Activated T-cell treated with anti-CD3 and anti-CD28 coated beads, Interleukin-2, amount 50 U/mL, for 1 hour (primary cell): ENCODE measurements at places on chromosomes 1 and 21.
A peak's percentile ranks its signal among the peaks of the same experiment; 100 is the strongest.

DNA sequence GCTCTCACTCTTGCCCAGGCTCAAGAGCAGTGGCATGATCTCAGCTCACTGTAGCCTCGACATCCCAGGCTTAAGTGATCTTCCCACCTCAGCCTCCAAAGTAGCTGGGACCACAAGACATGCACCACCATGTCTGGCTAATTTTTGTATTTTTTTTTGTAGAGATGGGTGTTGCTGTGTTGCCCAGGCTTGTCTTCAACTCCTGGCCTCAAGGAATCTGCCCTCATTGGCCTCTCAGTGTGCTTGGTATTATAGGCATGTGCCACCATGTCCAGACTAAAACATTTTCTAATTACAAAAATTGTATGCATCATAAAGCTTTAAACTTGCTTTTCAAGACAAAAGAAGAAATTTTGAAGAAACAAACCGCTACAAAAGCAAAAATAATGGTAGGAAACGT, 20.1 kb downstream of the CBR1 start:
- no peak for DNase-seq

DNA sequence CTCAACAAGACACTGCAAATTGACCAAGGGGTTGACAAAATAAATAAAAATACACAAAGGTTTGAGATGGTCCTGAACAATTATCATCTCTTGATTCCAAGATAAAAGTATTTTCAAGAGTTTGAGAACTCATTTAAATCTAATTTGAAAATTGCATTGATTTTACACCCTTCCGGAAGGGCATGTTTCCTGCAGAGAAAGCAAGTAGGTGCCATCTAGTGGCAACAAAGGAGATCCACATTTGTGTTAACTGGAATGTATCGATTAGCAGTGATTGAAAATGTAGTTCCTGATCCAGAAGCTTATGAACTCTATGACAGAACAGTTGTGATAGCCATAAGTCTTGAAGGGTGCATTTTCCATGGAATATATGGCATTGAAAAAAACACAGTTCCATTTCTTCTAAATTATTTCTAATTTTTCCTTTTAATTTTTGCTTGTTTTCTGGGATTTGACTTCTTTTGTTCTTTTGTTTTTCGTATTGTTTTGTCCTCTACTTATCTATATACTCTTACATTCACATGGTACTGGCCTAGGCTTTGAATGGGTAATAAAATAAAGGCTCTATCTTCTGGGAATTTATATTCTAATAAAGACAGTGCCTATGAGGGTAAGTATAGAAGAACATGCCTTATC, 143.7 kb downstream of the DNM3 start:
- DNase-seq = no peak

- DNase-seq = no peak
Observed at GRCh38 chr21:34707876-34708325, 39.1 kb downstream of the CLIC6 start.

- DNase-seq = no peak
Observed at GRCh38 chr1:29283804-29284195, 47.5 kb downstream of the PTPRU start.

- no peak for DNase-seq
Observed at GRCh38 chr1:32111789-32112188, 3.9 kb downstream of the KPNA6 start.

GRCh38 chr1:67646145-67647035, 38.6 kb upstream of the GADD45A start:
- DNase-seq = no peak

- DNase-seq = no peak
Observed at GRCh38 chr1:65538086-65538485, 117.6 kb downstream of the LEPR start.

GRCh38 chr1:93142161-93142560, 38.1 kb downstream of the TMED5 start:
- DNase-seq = no peak

- no peak for DNase-seq
Observed at GRCh38 chr1:56964349-56965017, 1.3 kb downstream of the C8B start.

DNA sequence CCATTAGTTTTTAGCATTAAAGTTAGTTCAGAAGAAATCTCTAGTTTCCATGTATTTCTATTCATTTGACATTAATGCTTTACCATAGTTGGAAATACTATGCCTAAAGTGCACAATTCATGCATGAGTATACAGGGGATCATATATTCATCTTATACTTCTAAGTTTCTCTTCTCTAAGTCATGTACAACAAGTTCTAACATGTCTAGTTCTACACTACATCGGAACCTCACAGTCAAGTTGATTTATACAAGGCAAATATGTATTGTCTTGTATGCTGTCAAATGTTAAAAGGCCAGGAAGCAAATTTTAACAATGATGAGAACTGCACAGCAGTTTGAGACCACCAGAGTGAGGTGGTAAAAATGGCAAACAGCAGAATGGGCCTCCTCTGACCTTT, 22.9 kb upstream of the MOB3C start:
- DNase-seq = no peak

GRCh38 chr1:75124510-75124909, 9.7 kb upstream of the LHX8 start:
- DNase-seq = no peak

- DNase-seq = no peak
Observed at GRCh38 chr21:35457097-35457804, 408.1 kb upstream of the RUNX1 start.

GRCh38 chr1:19786988-19787423, 12.7 kb downstream of the TMCO4 start:
- DNase-seq = no peak

- no peak for DNase-seq
Observed at GRCh38 chr1:87682565-87682964, 353.9 kb downstream of the LMO4 start.

DNA sequence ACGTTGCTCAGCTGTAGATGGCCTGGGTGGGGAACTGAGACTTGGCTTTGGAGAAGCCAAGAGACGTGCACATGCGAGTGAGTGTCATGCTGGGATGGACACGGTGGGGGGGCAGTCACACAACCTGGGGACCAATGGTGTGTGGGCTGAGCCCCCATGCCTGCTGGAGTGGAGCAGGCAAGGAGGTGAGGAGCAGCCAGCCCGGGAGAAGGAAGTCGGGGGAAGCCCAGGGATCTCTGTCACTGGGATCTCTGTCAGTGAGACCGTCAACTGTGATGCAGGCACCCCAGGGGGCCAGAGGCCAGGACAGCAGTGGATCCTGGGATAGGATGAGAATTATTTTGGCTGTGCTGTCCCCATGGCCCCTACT, 11.0 kb upstream of the ZNF669 start:
- no peak for DNase-seq

DNA sequence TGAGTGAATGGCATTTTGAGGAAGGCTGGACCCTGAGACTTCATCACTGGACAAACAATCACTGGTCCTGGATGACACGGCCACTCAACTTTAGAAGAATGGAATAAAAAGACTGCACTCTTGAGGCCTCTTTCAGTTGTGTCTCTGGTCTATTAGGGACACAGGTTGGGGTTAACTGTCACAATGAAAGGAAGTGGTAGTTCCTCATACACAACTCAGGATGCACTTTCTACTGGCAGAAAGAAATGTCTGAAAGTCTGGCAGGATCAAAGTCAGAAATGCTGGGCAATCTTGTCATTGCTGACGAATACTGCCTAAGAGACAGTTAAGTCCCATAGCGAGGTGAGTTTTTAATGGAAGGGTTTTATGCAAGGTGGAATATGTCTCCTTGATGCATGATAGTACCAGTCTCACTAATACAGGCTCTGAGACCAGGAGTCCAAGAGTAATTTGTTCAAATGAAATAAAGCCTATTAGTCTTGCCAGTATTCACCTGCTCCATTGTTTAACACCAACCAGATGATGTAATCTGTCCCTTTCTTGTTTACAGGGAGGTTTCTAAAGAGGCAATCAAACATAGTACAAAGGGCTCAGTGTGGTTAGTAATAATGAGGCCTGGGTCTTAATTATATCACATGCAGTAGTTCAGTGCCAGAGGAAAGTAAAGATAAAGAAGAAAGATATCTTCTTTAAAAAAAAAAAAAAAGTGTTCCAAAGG, 11.2 kb upstream of the RRP15 start:
- no peak for DNase-seq

DNA sequence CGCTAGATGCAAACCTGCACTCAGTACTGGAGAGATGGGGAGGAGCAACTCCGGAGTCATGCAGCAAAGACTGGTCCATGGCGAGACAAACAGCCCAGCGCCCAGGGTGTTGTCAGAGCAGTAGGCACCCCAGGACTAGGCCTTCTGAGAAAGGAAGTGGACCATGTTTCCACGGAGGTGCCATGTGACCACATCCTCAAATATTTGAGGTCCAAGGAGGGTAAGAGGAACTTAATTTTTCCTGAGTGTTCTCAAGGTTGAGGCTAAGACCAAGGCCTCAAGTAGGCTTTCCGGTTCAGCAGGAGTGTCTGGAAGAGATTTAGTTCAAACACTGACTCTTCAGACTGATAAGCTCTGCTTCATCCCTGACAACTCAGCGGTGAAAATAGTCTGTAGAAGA, 186.2 kb downstream of the RHOU start:
- DNase-seq = no peak

- DNase-seq = no peak
Observed at GRCh38 chr1:67566803-67567377, 118.1 kb upstream of the GADD45A start.

DNA sequence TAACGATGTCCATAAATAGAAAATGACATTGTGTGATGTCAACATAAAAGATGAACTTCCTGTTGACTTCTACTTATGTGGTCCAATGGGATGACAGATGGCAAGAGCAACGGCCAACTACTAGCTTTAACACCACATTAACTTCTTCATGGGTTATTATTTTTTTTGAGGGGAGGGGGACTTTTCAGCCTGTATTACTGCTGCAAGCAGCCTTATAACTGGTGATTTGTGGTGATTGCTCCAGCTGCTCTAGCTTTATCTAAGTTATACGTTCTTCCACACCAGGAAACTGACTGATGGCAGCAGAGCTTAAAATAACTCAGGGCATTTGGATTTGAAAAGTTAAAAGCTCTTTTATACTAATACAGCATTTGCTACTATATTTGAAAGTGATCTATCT, 228.8 kb upstream of the B3GALT2 start:
- DNase-seq = no peak

- no peak for DNase-seq
Observed at GRCh38 chr1:182765391-182765790, 24.2 kb upstream of the NPL start.

GRCh38 chr1:86245566-86246190, 89.1 kb upstream of the COL24A1 start:
- no peak for DNase-seq

GRCh38 chr1:86419277-86419903, 4.6 kb upstream of the CLCA2 start:
- peak; percentile 31 for DNase-seq

DNA sequence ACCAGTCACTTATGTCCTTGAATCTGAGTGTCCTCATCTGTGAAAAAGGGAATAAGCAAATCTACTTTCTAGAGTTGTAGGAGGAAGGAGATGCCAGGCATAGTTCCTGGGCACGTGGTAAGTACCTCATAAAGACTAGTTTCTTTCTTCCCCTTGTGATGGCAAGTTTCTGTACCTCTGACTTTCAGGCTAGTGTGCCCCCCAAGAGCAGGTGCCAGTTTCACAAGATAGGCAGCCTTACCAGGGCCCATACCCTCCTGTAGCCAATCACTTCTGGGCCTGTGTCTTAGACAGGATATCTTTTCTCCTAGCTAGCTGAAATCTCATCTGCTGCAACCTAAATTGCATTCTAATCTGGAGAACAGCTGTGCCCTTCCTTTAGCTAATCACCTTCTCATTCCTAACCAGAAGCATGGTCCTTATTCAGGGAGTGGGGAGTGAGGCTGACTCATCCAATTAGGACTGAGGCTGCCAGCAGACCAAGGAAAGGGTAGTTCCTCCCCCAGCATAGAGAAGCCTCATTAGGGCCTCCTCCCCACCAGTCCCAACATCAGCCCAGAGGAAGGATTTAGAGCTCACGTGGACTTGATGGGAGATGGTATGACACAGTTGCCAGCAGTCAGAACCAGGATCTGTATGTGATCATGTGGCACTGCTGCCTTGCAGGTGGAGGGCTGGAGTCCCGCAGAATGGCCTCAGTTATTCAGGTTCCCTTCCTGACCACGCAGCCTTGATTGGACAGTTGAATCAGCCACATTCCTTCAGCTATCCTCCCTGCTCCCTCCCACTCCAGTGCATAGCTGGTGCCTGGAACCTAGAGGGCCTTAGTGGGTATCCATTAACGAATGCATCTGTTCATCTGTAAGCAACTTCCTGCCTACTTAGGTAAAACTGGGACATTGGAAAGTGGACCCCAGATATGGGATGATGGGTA, 7.9 kb downstream of the KLHDC8A start:
- DNase-seq = no peak

- peak; percentile 87 for DNase-seq
Observed at GRCh38 chr1:46036894-46037839, 95.3 kb downstream of the PIK3R3 start.

- DNase-seq = no peak
Observed at GRCh38 chr1:167602840-167603239, 27.2 kb upstream of the RCSD1 start.

- no peak for DNase-seq
Observed at GRCh38 chr1:216686860-216687766, 36.1 kb downstream of the ESRRG start.

- DNase-seq = no peak
Observed at GRCh38 chr21:41640748-41641509, 125.9 kb downstream of the RIPK4 start.

DNA sequence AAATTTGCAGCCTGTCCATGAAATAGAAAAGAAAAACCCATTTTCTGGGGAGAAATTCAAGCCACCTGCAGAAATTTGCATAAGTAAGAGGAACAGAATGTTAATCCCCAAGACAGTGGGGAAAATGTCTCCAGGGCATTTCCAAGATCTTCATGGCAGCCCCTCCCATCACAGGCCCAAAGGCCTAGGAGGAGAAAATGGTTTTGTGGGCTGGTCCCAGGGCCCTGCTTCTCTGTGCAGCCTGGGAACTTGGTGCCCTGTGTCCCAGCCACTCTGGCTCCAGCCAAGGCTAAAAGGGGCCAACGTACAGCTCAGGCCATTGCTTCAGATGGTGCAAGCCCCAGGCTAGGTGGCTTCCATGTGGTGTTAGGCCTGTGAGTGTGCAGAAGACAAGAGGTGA, 155.6 kb downstream of the PRDM2 start:
- no peak for DNase-seq

GRCh38 chr1:116906812-116907211, 2.9 kb upstream of the PTGFRN start:
- DNase-seq = no peak

DNA sequence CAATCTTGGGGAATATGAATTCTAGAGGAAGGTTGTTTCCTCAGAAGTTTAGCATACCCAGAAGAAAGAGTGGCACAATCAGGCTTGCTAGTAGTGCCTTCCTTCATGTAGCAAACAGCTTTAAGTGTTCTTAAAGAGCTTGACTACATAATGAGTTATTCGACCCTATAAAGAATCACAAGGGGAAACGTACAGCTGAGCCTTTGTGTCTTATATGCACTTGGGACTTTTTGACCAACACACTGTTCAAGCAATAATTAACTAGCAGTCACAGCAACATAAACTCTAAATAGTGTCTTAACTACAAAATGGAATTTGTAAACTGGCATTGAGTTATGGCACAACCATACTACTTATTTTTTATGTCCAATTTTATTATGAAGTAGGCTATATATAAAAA, 86.1 kb downstream of the TTLL7 start:
- no peak for DNase-seq
